Head of caudate nucleus (tissue), 42 donors: ENCODE measurements at places on chromosomes 16 and 17.
A peak's percentile ranks its signal among the peaks of the same experiment; 100 is the strongest.

DNA sequence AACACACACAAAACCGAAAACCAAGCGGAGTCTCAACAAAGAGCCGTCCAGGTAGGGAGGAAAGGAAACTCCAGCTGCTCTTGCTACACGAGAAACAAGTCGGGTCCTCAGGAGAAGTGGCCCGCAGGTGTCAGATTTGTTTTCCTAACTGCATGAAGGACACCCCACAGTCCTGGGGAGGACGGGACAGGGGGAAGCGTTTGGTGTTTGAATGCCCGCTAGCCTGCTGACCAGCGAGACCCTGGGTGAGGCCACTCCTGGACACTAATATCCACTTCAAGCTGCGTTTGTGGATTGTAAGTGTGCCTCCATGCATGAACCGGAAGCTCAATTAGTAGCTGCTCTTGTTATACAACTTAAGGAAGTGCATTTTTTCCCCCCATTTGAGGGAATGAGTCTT is 299.5 kb downstream of the MAF start:
- no peak for DNase-seq

DNA sequence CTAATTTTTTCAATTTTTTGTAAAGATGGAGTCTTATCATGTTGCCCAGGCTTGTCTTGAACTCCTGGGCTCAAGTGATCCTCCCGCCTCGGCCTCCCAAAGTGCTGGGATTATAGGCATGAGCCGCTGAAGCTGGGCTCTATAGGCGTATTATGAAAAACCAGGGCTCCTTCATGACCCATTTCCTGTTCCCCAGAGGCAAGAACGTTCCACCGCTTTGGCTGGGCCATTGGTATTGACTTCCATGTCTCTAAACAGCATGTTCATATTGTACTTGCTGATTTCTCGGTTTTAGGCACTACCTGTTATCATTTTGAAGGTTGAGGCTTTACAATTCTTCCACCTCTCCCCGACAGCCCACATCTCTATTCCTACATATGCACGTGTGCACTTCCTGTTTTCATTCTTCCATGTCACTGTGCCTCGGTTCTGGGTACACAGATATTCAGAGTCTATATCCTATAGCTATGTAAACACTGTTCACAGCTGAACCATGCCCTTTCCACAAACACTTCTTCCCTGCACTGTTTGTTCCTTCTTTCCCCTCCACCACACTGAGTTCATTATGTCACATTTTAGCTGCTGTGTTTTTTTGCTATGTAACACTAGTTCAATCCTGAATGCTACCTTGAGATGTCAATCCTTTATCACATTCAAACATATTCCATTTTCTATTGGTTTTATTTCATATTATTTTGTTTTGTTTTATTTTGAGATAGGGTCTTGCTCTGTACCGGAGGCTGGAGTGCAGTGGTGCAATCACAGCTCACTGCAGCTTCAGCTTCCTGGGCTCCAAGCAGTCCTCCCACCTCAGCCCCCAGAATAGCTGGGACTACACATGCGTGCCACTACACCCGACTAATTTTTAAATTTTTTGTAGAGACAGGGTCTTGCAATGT is 16.8 kb upstream of the MAPK3 start:
- DNase-seq: no peak

DNA sequence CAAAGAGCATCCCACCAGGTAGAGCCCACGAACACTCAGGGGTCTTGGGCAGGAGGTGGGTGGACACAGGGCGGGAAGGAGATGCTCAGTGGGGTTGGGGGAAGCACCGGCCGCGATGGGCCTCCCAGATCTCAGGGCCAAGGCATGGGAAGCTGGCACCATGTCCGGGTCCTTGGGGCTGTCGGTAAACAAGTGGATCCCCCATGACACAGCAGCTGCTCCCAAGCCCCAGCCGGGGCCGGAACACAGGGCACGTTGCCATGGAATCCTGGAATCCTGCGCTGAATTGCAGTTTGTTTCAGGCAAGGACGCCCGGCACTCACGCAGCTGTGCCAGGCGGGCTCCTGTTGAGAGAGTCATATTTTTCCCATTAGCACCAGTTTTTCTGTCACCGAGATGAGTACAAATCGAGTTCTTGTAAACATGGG is 23.0 kb upstream of the CHMP6 start:
- DNase-seq: peak; percentile 60

DNA sequence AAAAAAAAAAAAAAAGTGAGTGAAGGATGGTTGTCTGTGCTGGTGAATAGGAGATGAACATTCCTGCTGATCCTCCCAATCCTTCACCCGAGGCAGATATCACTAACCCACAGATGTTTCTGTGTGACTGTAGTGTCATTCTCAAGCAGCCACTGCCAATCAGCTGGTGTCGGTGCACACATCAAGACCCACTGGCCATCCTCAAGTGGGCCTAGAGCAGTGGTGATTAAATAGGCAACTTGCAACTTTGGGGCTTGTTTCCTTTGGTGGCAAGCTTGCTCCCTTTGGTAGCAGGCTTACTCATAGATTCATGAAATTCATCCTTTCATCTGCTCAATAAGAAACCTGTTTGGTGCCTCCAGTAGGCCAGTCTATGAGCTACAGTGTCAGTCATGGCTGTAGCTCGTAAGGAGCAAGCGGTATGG is 51.1 kb upstream of the LGALS9 start:
- DNase-seq: no peak

DNA sequence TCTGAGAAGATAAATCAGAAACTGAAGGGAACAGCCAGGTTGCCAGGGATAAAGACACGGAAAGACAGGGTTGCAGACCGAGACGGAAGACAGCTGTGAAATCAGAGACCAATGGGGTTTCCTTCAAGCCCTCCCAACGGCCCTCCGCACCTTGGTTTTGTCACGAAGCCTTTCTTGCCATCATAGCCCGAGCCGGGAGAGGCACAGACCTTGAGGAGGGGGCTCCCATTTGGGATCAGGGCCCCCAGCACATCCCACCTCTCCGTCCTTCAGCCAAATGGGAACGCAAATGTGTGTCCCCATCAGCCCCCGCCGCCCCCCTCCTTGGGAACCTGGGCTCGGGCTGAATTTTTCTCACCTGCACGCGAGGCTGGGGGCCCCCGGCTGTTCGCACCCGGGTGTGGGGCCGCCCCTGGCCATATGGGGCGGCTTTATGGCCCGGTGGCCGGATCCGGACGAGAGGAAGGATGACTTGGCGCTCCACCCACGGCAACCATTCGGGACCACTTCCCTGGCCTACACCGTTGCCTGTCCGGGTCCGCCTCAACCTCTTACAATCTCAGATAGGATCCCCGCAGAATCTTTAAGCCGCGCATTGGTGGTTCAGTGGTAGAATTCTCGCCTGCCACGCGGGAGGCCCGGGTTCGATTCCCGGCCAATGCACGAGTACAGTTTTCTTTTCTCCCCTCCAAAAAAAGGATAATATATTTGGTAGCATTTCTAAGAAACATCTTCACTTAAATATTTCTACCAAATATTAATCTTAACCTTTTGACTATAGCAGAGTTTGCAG is 1.4 kb upstream of the HES7 start:
- peak; percentile 80 for DNase-seq

GRCh38 chr17:50511058-50511457 is 2.8 kb downstream of the MYCBPAP start:
- no peak for DNase-seq

GRCh38 chr16:64543441-64543840 is 578.4 kb downstream of the CDH11 start:
- no peak for DNase-seq

GRCh38 chr16:79601092-79601930 is 774 bp upstream of the MAF start:
- peak; percentile 50 for DNase-seq

DNA sequence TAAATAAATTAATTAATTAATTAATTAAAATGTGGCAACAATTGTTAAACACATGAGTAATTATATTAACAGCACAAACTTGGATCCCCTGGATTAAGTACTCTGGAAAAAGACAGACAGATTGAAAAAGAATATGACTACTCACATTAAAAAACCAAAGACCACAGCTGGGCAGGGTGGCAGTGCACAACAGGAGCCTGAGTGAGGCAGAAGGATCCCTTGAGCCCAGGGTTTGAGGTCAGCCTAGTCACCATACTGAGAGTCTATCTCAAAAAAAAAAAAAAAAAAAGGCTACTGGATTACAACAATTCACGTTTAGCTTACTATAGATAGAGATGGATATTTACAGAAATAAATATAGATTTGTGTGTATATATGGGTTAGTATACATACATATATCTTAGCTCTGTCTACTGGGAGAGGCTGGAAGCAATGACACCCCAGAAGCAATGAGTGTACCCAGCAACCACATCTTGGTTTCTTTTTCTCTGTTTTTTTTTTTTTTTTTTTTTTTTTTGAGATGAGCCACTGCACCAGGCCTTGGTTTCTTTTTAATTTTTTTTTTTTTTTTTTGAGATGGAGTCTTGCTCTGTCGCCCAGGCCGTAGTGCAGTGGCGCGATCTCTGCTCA is 10.6 kb upstream of the SUZ12 start:
- DNase-seq: no peak
